ENCODE measurements at places on chromosomes 6 and 20.

DNA sequence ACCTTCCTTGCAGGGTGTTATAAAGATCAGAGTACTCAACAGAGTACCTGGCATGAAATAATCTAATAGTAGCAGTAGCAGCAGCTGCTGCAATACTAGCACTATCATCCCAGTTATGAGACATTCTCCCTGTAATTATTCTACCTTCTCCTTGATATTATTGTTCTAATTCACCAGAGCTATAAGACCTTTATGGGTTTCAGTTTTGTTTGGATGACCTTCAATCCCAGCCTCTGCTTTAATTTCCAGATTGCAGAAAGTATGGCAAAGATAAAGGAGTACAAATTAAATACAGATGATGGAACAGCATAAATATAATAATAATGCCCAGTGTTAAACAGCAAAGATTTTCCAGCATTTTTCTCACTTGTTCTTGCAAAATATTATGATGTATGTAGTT lies 150.5 kb upstream of the MYLIP start:
- no peak for DNase-seq

- peak; percentile 25 for DNase-seq
Measured at GRCh38 chr6:75932067-75932466, 140.4 kb downstream of the IMPG1 start.

DNA sequence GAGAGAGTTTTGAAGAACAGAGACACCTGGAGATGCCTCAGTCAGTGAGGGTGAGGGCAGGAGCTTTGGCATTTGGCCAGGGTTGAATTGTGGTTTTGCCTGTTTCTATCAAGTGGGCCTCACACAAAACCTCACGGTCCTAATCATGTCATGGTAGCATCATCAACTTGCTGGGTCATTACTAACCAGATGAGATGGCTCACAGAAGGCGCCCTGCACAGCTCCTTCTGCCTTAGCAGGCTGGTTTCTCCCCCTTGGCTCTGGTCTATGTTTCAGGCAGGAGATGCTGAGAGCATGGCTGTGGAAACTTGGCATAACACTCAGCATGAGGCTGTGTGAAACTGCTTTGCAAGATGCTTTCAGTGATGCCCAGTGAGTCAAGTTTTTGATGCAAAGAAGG lies 99.3 kb downstream of the LRRC1 start:
- DNase-seq: peak; percentile 61

- DNase-seq: peak; percentile 24
Measured at GRCh38 chr6:131828951-131829350, 21.1 kb downstream of the ENPP1 start.

DNA sequence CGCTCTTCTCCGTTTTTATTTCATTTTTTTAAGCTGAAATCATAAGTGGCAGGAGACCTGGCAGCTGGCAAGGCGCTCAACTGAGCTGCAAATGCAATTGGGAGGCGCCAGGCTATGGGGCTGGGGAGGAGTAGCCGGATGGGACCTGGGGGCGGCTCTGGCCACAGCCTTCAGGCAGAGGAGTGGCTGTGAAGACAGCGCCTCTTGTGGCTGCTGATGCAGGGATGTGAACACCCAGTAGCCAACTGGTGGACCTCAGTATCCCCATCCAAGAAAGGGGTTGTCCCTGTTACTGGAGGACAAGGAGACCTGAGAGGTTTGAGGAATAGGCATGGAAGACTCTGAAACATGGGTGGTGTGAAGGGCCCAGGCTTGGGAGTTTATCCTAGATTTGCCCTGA lies 12.6 kb downstream of the KCNK17 start:
- no peak for DNase-seq

DNA sequence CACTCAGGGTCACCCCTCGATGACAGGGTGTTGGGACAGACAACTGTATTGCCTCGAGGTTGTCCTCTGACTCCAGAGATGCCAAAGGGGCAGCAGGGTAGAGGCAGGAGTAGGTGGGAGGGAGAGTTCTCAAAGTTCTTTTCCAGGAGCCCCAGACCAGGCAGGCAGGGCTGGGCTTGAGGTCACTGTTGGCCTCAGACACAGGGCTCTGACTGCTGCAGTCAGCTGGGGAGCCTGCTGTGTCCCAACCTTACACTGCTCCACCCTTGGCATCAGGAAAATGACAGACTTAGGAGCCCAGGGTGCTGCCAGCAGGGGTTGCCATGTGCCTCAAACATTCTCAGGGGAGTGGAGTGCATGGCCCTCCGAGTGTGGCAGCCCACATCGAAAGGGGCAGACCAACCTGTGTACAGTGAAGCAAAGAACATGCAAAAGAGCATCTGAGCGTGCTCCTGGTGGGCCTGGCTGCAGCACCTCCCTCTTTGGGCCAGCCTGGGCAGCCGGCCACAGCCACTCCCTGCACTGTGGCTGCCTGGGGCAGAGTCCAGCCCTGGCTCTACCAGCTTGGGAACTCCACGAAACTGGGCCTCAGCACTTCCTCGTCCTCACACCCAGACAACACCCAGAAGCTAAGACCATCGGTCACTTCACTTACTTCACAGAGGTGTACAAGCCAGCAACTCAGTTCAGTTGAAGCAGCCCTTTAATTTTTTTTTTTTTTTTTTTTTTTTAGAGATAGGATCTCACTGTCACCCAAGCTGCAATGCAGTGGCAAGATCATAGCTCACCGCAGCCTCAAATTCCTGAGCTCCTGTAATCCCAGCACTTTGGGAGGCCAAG lies 24.0 kb downstream of the C6orf132 start:
- no peak for DNase-seq

DNA sequence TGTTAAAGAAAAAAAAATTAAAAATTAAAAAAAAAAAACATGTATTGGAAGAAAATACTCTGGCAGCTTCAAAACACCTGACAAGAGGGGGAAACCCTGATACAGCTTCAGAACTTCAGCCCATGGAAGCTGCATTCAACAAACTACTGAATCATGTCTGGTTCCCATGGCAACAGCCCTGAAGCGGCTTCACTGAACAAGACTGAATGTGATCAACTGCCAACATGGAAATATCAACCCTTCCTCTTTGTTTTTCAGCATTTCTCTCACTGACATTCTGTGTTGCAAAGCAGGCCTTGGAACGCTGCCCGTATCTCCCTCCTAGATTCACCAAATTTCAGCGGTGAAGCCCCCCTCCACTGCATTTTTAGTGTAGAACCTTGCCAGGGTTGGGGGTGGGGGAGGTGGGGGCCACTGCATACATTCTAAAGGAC lies 91.3 kb upstream of the SHLD1 start:
- peak; percentile 95 for DNase-seq

Measured in brain (organoid and tissue), 16 donors.